ENCODE measurements at places on chromosomes 4 and X.

DNA sequence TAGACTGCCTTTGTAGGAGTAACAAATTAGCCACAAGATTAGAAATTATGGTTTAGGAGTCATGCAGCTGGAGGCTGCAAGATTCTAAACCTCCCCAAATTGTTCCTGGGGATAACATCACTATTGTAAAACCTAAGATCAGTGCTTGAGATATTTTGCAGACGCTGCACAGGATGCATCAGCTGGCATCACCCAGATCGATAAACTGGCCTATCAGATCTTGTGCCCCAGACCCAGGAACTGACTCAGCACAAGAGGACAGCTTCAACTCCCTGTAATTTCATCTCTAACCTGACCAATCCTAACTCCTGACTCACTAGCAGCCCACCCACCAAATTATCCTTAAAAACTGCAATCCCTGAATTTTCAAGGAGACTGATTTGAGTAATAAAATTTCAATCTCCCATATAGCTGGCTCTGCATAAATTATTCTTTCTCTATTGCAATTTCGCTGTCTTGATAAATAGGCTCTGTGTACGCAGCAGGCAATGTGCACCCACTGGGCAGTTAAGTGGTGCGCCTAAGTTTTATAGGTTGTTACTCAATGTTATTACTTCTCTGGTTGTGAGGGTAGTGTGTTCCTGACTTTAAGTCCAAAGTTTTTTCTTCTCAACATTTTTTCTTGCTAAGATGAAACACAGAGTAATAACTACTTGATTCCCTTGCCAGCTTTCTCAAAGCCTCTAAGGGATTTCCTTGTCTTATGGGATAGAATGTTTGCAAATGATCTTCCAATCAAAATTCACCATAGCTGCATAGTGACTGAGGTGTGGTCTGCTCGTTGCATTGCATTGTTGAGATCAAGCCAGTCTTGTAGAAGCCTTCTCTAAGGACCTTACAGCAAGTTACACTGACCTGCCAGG lies 312.3 kb upstream of the DKK2 start:
- no peak for ATAC-seq

- ATAC-seq: no peak
Observed at GRCh38 chr4:25827373-25827772, 35.4 kb downstream of the SEL1L3 start.

- ATAC-seq: no peak
Observed at GRCh38 chr4:182802621-182803020, 114.6 kb downstream of the DCTD start.

GRCh38 chr4:156018383-156018782 lies 64.7 kb upstream of the CTSO start:
- ATAC-seq: no peak

GRCh38 chr4:156659570-156659969 lies 312.0 kb downstream of the PDGFC start:
- no peak for ATAC-seq

GRCh38 chrX:14753441-14753840 lies 119.4 kb downstream of the FANCB start:
- no peak for ATAC-seq

DNA sequence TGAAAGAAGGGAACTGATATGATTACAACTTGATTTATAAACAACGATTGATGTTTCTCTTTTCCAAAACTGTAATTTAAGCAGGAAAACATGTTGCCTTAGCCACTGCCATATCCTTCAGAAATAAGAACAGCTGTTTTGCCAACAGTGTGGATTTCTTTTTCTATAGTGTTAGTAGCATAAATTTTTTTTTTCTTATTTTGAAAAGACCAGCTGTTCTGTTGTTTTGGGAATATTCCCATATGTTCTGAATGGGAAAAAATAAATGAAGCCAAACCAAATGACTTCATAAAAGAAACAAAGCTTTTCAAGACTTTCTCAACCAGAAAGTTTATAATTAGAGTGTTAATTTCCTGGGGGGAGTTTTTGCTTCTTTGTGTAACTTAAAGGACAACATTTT lies 83.9 kb upstream of the ARHGAP24 start:
- no peak for ATAC-seq

DNA sequence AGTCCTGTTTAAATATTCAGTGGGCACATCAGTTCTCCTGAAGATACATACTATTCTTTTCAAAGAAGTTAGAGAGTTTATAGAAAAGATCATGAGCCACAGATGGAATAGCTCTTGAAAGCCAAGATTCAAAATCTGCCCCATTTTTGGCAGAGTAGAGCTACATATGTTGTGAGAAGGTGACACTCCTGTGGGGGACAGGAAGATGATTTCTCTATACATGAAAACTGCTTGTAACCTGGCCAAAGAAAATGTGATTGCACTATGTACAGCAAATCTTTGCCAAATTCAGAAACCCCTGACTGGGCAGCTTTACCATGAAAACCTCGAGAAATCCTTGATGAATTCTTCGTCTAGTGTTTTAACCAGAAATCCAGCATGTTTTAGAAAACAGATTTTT lies 44.9 kb downstream of the GPM6A start:
- no peak for ATAC-seq

GRCh38 chr4:101415962-101416361 lies 68.6 kb upstream of the PPP3CA start:
- ATAC-seq: no peak

DNA sequence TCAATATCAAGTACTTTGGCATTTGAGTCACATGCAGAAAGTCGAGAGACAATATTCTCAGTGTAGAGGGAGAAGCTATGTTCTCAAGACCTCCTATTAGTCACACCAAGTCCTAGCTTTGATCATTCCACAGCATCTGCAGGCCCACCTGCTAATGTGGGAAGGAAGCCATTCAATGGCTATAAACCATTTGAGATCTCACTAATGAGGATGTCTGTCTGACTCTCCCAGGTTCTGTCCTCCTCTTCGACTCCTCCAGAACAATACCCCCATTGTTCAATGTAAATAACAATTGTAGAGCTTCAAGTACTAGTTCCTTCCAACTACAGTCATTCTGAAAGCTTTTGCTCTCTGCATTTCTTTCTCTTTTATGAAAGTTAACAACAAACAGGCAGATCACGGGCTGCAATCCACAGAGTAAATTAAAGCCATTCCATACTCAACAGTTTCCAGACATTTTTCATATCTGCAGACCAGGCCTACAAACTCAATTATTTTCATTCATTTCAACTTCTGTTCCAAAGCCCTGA lies 140.2 kb upstream of the EDNRA start:
- ATAC-seq: no peak

DNA sequence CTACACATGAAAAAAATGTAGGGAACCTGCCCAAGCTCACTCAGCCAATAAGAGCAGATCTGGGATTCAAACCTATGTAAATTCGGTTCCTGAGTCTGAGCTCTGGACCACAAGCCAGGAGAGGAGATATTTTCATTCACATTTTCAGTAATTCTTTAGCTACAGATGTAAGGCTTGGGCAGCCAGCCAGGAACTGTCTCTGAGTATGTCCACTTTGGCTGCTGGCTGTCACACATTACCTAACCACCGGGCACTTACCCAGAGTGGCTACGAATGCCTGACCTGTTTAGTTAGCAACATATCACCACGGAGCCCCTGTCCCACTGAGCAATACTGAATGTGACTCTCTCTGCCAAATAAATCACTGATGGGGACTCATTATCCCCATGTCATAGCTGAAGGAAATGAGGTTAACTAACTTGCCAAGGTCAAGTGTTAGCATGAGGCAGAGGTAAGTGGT lies 15.3 kb downstream of the USP46 start:
- ATAC-seq: peak; percentile 57

- no peak for ATAC-seq
Observed at GRCh38 chr4:170139764-170140163, 50.0 kb upstream of the AADAT start.

DNA sequence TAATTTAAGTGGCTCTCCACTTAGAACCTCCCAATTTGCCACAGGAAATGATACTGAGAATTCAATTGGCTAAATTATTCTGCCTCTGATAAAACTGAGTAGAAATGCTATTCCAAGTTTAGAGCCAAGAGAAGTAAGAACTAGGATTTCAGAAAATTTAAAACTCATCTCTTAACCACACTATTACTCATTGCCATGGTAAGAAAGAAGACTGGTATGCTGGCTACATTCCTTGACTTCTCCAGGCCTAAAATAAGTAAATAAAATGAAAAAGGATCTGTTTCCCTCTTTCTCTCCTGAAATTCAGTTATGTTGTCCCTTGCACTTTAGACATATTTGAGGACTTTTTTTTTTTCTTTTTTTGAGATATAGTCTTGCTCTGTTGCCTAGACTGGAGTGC lies 23.3 kb downstream of the ZNF280C start:
- no peak for ATAC-seq

GRCh38 chrX:98331407-98331806 lies 1447.7 kb downstream of the RPA4 start:
- no peak for ATAC-seq

DNA sequence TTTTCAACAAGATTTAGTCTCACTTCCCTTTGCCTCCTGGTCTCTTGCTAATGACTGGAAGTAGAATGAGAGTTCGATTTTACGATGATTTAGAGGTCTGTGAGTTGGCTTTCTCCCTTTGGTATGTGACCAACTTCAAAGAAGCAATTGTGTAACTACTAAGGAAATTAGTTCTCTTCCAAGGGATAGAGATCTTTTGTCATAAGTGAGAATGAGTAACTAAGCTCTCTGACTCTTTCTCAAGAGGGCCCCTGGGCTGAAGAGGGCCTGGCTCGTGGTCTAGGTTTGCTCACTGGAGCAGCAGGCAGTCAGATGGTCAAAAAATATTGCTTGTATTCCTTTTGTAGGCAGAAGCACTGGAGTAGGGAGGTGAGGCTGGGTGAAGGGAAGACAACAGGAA lies 176.3 kb downstream of the ENOX2 start:
- no peak for ATAC-seq

DNA sequence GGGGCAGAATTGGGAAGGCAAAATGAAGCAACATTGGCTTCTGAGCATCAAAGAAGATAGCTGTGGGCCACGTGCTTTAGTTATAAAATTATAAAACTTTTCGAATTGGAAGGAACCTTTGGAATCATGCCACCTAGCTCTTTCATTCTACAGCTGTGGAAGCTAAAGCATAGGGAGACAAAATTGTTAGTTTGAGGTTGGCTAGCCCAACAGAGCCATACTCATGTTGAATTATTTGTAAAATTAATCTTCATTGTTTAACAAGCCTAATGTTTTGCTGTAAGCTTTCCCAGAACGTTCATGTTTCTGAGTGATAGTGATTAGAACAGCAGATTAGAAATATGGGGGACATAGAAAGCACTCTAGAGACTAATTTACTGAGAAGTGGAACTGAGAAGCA lies 35.9 kb downstream of the HHIP start:
- ATAC-seq: no peak

GRCh38 chr4:13097971-13098370 lies 386.2 kb downstream of the RAB28 start:
- no peak for ATAC-seq

All from gastroesophageal sphincter (tissue), 4 donors.